NCI-H2171 (cell line): ENCODE measurements at places on chromosomes 3 and 15.

DNA sequence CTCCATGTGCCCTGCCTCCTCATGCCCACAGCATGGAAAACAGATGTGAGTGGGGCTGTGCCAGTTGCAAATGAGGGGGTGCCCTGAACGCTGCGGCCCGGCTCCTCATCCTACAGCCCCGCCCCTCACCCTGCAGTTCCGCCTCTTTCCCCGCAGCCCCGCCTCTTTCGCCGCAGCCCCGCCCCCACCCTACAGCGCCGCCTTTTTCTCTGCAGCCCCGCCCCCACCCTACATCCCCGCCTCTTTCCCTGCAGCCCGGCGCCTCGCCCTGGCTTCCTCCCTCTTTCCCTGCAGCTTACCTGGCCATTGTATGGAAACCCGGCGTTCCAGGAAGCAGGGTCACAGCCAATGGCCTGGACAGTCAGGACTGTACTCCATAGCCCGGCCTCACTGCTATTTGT, 284.9 kb downstream of the TLE3 start:
- DNase-seq, result no peak

DNA sequence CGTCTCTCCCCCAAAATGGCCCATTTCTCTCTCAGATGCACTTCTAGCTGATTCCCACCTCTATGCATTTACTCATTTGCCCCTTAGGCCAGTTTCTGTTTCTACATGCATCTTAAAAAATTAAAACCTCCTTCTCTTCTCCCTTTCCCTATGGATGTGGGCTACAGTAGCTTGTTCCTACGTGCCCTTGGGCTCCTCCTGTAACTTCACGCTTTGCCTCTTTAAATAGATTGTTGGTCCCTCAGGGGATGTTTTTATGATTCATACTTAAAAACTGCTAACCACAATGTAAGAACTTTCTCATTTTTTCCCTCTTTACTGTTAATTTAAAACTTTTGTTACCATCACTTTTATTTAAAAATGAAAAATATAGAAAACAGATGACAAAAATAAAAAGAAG, 185.6 kb upstream of the MRPL3 start:
- DNase-seq, result no peak

GRCh38 chr15:98505611-98506031, 142.7 kb upstream of the IGF1R start:
- DNase-seq, result no peak

DNA sequence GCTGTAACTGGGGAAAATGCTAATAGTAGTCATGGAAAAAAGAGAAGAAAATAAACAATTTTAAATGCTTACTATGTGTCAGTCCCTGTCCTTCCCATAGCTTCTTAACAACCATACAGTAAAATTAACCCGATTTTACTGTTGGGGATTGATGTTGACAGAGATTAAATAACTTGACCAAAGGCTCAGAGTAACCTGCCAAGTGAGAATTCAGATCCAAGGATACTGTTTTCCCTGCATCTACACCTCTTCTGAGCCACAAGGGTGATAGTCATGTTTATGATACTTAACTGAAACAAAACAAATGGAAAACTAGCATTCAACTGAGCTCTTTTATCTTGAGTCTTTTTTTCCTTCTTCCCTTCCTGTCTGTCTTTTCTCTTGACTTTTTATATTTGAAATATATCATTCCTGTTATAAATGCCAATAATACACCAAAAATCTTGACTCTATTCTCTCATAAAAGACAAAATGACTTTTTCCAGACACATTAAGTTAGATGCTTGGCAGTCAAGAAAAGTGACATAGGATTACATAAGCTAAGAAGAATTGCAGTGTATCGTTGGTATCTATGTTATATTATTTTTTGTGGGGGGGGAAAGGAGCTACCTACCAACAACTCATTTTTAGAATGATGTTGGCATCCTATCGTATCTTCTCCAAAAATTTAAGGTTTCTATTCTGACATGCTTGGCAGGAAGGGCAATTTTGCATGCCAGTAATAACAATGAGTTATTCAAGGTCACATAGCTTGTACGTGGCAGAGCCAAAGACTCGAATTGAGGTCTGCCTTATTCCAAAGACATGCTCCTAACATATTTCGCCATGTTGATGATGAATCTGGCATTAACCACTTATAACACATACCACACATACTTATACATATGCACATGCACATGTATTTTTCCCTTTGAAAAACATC, 306.6 kb upstream of the KCNH8 start:
- no peak for DNase-seq

- no peak for DNase-seq
These were observed 40.2 kb downstream of the LRRK1 start for GRCh38 chr15:100959066-100960050.

- peak; percentile 52 for DNase-seq
These were observed 10.9 kb downstream of the MESP1 start for GRCh38 chr15:89740137-89740536.
